ENCODE measurements at places on chromosomes 6 and 20.
A peak's percentile ranks its signal among the peaks of the same experiment; 100 is the strongest.

GRCh38 chr6:161598896-161599295 lies 325.0 kb upstream of the AGPAT4 start:
- DNase-seq: no peak

GRCh38 chr6:132998418-132998817 lies 184.0 kb downstream of the RPS12 start:
- DNase-seq: no peak

GRCh38 chr6:1832844-1833787 lies 223.4 kb downstream of the FOXC1 start:
- DNase-seq: no peak

DNA sequence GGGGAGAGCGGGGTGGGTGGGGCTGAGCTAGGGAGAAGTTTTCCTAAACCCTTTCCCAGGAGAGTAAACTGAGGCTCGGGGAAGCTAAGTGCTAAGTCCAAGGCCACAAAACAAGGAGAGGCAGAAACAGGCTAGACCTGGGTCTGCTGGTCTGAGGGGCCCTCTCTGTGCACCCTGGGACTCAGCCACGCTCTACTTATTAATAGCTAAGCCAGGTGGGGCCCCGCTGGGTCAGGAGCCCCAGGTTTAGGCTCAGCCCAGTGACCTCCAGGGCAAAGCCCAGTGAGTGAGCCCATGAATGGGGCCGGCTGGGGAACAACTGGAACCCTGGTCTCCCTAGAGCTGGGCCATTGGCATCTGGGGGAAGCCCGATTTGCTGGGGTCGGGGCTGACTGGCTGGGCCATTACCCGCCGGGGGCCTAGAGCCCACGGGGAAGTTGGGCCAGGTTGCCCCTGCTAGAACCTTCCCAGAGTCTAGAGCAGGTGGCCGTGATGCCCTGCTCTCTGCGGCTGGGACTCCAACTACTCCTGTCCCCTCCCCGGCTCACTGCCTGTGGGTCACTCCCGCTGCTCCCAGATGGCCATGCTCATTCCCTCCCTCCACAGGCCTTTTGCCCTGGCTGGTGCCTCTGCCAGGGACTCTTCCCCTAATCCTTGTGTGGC lies 24.1 kb upstream of the NOL4L start:
- DNase-seq: no peak

GRCh38 chr20:32125506-32125905 lies 16.0 kb downstream of the TM9SF4 start:
- no peak for DNase-seq

GRCh38 chr6:140893432-140893831 lies 1239.3 kb upstream of the GJE1 start:
- no peak for DNase-seq

DNA sequence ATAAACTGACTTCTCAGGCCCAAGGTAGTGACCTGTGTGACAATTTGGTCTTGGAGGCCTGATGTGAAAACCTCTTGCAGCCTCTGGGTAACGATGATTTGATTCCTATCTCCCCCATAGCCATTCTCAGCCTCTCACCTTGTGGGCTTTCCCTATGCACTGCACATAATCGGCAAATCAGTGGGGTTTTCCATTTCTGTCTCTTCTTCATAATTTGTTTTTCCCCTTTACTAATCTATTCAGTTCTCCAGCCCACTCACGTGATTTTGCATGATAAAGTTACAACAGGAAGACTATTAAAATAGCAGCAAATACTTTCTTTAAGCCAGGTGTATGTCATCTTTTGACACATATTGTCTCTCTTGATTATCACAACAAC lies 893.7 kb downstream of the TFAP2A start:
- DNase-seq: no peak

GRCh38 chr6:150924808-150925589 lies 59.5 kb downstream of the MTHFD1L start:
- DNase-seq: no peak

DNA sequence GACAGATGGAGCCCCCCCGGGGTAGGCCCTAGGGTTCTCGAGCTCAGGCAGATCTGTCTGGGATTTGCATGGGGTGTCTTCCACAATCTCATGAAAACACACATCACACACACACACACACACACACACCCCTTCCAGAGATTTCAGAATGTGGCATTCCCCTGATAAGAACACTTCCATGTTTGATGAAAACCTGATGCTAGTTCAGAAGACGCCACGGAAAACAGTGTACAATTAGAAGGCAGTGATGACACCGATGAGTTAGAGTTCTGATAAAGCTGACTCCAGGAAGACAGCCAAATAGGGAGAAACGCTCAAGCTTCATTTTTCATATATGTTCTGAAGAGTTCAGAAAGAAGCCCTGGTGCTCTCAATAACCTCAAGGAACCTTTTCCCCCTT lies 438.7 kb upstream of the JARID2 start:
- no peak for DNase-seq

GRCh38 chr20:44073675-44074071 lies 113.3 kb downstream of the JPH2 start:
- DNase-seq: no peak

DNA sequence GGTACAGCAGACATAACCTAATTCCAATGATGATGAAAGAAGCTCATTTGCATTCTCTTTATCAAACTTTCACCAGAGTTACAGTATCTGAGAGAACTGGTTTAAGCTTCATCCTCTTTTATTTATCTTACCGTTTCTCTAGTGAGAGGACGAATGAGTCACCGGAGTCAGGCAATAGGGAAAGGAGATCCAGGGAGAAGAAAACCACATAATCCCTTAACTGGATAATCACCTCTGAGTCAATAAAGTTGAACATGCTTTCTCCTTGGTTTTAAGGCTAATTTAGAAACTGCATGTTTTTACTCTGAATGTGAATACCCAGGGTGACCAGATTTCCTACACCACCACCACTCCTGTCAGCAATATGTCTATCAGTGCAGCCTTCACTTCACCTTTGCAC lies 313.7 kb upstream of the TBX18 start:
- no peak for DNase-seq

GRCh38 chr6:39062014-39062740 lies 13.6 kb downstream of the GLP1R start:
- no peak for DNase-seq

DNA sequence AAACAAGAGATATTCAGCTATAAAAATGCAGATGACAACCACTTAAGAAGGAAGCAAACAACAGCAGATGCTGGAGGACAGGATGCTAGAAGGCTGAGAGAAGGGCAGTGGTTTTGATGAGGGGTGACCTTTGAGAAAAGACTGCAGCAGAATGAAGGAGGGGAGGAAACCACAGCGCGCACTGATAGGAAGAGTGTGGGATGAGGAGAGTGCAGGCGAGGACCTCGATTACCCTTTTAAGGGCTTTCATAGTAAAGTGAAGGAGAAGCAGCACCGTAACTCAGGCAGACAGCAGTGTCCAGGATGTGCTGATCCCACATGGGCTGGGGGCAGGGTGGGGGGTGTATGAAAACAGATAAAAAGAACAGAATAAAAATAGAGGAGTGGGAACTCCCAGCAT lies 19.2 kb downstream of the ZBTB2 start:
- peak; percentile 79 for DNase-seq

- no peak for DNase-seq
Observed at GRCh38 chr20:45449528-45449927, 20.0 kb upstream of the WFDC2 start.

GRCh38 chr6:124294574-124295200 lies 491.0 kb downstream of the NKAIN2 start:
- DNase-seq: no peak

DNA sequence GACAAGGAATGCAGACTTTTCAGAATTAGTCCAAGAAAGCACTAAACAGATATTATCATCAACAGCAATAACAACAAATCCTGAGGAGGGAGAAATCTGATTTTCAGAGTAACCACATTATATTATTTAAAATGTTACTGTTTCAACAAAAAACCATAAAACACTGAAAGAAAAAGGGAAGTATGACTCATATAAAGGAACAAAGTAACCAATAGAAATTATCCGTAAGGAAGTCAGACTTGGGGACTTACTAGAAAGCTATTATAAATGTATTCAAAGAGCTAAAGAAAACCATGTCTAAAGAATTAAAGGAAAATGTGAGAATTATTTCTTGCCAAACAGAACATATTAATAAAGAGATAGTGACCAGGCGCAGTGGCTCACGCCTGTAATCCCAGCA lies 98.1 kb downstream of the MYLK4 start:
- DNase-seq: no peak
